Pulmonary artery endothelial cell (primary cell): ENCODE measurements at places on chromosomes 3 and 15.

DNA sequence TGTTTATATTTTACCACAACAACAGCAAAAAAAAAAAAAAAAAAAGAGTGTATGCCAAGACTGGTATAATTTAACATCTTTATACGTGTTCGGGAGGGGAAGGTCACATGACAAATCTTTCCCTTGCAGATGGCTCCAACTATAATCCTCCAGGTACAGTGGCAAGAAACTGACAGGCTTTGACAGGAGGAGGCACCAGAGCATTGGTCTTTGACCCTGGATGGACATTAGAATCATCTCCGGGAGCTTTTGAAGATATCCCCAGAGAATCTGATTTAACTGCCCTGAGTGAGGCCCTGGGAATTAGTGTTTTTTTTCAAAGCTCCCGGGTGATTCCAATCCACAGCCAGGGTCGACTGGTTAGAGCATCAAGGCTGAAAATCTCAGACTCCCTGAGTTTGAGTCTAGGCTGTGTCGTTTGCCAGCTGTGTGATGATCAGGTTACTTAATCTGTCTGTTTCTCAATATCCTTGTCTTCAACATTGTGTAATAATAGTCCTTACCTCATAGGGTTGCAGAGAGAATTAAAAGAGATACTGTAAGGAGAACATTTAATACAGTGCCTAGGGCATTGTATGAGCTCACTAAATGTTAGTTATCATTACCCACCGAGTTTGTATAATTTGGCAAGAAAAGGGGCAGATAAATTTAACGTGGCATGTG is 8.9 kb upstream of the SEMA5B start:
- DNase-seq = no peak

- DNase-seq = no peak
These were observed at the start of gene SLC6A11 for GRCh38 chr3:10816019-10816862. TSS of gene SLC6A11 (plus strand) at chr3:10816228. CDS start at chr3:10816266, 38 bp downstream.

DNA sequence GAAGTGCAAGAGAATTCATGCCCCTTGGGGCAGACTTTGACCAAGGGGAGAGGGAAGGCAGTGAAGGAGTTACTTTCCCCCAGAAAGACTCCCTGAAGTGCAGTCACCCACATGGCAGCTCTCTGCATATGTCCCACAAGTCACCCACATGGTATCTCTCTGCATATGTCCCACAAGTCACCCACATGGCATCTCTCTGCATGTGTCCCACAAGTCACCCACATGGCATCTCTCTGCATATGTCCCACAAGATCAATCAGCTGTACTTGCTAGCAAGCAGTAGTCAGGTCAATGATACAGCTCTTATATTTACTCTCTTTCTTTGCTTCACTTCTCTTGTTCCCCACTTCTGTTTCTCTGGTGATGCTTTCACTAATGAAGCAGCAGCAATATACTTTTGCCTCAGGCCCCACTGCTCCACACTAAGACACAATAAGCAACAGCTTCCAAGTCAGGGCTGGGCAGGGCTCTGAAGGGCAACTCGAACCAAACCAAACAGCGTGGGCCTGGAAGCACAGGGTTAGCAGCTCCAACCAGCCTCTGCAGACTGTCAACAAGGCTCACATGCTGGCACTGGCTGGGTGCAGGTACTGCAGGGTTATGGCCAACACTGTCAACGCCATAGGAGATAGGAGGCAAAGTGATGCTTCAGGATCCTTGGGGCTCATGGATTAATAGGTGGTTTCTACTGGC is 46.7 kb downstream of the THBS1 start:
- no peak for DNase-seq

DNA sequence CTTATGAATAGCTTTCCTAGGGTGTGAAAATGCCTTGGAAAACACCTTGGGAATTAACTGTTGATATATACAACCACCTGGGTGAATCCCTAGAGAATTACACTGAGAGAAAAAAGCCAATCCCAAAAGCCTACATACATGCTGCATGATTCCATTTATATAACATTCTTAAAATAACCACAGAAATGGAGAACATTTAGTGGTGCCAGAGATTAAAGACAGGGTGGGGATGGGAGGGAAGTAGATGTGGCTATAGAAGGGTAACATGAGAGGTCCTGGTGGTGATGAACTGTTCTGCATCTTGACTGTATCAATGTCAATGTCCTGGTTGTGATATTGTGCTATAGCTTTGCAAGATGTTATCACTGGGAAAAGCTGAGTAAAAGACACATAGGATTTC is 291.0 kb downstream of the CLSTN2 start:
- DNase-seq = no peak
